Fibroblast of mammary gland (primary cell): ENCODE measurements at places on chromosomes 2 and 18.
A peak's percentile ranks its signal among the peaks of the same experiment; 100 is the strongest.

DNA sequence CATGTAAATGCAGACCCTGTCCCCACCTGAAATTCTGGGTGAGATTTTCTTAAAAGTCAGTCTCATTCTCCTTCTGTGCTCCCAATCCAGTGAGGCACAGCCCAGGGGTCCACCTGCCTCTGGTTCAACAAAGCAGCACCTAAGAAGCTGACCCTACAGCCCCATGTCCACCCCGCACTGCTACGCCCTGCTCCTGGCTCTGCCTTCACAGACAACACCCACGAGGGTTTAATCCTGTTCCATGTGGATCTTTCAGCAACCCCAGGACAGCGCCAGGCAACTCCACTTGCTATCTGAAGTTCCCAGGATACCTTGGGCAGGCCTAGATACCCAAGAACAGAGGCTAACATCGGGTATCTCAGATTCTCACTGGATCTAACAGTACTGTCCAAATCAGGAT, 44.9 kb downstream of the HDLBP start:
- DNase-seq: no peak

DNA sequence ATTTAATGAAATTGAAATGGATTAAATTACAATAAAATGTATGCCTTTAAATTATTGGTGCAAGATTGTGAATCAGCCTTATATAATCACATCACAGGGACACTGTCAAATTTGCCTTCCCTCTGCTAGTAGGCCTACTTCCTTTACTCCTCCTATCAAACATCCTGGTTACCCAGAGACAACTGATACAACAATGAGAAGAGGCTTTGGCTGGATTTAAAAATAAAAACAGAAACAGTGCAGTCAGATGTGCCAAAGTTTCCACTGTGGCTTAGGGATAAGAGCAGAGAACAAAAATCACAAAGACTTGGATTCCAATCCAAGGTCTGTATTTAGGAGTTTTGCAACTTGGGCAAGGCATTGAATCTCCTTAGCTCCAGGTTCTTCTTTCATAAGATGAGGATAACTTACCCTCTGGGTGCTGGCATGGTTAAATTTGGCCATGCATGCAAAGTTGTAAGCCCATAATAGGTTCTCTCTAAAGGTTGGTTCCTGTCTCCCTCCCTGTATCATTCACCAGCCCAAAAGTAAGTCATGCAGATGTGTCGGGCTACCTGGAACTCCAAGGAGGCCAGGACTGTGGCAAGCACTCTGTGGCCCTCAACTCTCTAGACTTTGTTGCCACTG, 99.3 kb upstream of the LRATD1 start:
- DNase-seq: no peak

DNA sequence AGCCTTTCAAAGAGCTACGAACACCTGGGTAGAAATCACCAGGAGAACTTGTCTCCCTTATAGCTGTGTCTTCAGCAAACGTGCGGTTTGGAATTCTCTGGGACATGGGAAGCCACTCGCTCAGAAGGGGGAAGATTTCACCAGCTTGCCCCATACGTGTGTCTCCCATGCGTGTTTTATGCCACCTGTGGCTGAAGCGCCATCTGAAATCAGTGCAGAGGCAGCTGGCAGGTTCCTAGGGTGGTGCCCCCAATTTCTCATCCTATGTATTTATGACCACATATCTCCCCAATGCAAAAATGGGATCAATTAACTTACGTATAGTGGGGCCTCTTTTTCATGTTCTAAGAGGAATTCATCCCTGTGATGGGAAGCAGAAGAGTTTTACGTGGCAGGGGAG, 81.6 kb downstream of the TPO start:
- no peak for DNase-seq

DNA sequence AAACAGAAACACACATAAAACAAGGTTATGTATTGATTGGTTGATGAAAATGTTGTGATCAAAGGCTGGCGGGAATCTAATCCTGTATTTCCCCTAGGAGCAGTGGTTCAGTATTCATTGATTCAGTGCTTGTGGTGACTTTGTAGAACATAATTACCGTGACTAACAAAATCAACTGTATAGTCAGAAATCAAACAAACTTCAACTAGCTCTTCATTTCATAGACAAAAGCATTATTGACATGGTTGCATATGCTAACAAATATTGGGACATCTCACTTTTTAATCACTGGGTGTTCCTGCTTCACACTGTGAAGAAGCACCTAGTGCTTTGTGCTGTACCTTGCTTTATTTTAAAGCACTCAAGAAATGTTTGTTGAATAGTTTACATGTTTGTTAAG, 41.4 kb downstream of the USP14 start:
- no peak for DNase-seq

DNA sequence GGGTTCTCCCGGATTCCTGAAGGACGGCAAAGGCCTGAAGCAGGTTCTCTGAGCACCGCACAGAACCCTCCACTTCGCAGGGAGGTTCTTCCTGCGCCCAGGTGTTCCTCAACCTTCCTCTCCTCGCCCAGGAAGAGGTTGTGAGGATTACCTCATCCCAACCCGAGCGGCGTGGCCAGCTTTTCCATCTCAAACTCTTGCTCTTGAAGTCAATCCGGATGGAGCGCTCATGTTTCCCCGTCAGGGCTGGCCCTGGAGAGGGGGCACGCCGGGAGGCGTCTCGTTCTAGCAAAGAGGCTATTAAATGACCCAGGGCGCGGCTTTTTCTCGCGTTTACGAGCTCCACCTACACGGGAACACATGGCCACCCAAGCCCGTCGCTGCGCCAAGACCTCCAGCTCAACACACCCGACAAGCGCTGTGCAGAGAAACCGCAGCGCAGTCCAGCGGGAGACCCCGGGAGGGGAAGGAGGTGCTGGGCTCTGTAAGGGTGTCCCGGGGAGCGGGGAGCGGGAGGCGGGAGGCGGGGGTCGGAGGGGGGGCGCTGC, 540 bp upstream of the RAB10 start:
- DNase-seq: peak; percentile 79

DNA sequence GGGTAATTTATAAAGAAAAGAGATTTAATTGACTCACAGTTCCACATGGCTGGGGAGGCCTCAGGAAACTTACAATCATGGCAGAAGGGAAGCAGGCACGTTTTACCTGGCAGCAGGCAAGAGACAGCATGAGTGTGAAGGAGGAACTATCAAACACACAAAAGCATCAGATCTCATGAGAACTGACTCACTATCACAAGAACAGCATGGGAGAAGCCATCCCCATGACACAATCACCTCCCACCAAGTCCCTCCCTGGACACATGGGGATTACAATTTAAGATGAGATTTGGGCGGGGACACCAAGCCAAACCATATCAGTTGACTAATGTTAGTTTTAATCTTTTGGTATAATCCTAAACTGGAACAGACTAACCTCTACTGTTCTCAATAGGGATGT, 49.1 kb upstream of the CPO start:
- DNase-seq: peak; percentile 30

- no peak for DNase-seq
Measured at GRCh38 chr2:176098366-176099158, 1.0 kb upstream of the HOXD12 start.

GRCh38 chr2:200600549-200601225, 14.9 kb downstream of the AOX1 start:
- no peak for DNase-seq

DNA sequence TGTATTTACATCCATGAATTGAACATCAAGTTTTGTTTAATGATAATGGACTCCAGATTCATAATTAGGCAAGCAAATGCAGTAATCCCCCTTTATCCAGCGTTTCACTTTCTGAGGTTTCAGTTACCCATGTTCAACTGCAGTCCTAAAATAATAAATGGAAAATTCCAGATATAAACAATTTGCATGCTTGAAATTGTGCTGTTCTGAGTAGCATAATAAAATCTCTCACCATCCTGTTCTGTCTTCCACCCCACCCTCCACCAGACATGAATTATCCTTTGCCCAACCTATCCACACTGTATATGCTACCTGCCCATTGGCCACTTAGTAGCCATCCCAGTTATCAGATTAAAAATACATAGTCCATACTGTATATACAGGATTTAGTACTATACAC, 224.5 kb upstream of the CHAC2 start:
- DNase-seq: no peak

DNA sequence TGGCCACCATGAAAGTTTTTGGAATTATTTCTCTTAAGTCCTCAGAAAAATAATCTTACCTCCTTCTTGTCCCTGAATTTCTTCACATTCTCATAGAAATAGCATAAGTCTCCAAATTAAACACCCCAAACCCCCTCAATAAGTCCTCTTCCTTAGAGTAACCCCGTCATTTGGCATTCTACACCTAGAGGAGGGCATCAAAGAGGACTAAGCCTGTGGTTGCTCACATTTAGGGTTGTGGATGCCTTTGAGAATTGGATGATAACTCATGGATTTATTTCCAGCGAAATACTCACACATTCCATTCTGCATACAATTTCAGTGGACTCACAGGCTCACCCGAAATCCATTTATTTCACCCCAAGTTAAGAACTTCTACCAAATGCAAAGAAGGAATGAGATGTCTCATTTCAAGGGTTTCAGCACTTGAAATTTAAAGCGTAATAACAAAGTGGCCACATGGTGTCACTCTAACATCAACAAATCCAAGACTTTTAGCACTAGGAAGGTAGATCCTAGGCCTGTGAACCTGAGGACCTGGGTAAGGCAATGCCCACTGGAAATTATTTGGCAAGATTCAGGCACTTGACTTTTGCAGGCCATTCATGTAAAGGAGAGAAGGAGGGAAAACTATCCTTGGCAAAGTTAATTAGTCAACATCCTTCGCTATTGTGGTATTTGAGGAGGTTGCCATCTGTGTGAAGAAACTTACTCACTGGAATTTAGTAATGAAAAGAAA, 24.6 kb downstream of the DYTN start:
- peak; percentile 73 for DNase-seq

GRCh38 chr2:111226876-111227700, 106.4 kb downstream of the BCL2L11 start:
- DNase-seq: peak; percentile 56

DNA sequence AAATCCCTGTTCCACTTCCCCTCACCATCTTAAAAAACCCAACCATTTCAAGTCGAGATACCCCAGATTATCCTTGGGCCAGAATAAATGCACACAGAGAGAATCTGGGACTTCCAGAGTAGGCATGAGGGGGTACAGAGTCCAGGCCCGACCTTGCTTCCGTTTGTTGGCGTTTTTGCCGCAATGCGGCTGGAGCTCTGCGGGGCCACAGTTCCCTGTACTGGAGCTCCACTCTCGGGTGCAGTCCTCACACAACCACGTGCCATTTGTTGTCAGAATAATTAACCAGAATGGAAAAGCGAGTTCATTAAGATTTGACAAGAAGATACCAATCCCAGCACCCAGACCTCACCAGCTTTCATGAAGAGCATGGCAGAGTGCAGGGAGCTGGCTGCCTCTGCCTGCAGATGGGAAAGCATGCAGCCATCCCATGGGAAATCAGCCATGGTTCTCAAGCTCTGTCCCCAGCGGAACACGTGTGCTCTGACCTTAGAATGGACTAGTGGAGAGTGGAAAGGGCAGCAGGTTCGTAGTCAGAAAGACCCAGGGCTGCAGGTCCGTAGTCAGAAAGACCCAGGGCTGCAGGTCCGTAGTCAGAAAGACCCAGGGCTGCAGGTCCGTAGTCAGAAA, 472.8 kb downstream of the EIPR1 start:
- no peak for DNase-seq

DNA sequence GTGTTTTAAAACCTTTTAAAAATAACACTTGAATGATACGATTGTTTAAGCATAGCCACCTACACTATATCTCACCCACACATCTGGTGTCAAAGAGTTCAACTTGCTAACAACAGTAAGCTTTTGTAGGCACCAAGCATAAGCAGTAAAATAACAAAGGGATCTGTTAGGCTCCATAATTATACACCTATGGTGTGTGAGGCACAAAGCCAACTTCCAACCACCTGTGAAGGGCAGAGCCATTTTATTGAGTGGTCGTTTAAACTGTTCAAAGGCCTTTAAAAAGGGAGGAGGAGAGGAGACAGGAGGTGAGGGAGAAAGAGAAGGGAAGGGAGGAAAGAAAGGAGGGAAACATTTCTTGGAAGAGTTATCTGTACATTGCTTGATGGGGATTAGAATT, 27.9 kb downstream of the NEMP2 start:
- no peak for DNase-seq
